ENCODE measurements at places on chromosomes 2 and 18. TPM values are rescaled to one million over a fixed set of nuclear protein-coding genes. Genes with fewer than 3 reads are reported as not detected.

The ALLC gene
- total RNA-seq: not detected

DNA sequence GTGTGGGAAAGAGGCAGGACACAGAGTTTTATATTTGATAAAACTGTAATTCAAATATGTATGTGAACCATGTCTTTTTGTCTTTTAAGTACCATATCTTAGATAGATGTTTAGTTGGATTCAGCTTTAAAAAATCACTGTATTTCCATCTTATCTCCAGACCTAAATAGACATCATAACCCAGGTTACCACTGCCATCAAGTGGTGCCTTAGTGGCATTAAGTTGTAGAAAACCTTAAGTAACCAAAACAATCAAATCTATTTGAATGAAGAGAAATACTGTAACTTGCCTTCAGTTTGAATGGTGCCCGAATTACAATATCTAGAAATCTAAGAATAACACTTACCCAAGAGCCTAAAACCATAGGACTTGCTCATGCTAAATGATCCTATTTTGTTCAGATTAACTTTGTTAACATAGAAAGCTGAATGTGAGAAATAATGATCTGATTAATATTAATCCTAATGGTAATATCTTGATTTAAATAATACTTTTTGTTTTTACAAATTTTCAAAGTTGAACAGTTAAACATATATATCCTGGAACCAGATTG, 92.5 kb upstream of the MAP2 start:
- peak; percentile 32 for DNase-seq

GRCh38 chr2:36459725-36460137, 104.2 kb downstream of the CRIM1 start:
- DNase-seq: no peak

GRCh38 chr2:204340511-204340910, 204.8 kb upstream of the PARD3B start:
- no peak for DNase-seq

DNA sequence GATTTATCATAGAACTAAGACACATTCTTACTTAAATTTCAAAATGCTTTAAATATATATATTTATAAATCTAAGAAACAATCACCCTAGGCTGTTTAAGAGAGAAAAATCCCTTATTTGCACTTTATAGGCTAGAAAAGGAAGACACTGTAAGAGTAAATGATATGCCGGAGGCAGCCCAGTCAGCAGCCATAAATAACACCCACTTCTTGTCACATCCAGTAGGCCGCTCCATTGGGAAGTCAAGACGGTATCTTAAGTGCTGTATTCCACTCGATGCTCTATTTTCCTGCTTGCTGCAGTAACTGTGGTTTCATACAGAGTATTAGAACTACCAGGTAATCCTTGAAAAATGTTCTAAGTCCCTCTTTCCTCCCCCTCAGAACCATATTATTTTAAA, 57.9 kb downstream of the ABCA12 start:
- DNase-seq: no peak

The RAB27B gene
- 3.9 TPM for total RNA-seq

The SERPINB11 gene
- total RNA-seq: not detected

GRCh38 chr2:186187854-186188253, 298.2 kb upstream of the ZC3H15 start:
- no peak for DNase-seq

GRCh38 chr18:22211657-22212056, 42.3 kb downstream of the GATA6 start:
- no peak for DNase-seq

The ALPG gene
- 65.3 TPM for total RNA-seq

DNA sequence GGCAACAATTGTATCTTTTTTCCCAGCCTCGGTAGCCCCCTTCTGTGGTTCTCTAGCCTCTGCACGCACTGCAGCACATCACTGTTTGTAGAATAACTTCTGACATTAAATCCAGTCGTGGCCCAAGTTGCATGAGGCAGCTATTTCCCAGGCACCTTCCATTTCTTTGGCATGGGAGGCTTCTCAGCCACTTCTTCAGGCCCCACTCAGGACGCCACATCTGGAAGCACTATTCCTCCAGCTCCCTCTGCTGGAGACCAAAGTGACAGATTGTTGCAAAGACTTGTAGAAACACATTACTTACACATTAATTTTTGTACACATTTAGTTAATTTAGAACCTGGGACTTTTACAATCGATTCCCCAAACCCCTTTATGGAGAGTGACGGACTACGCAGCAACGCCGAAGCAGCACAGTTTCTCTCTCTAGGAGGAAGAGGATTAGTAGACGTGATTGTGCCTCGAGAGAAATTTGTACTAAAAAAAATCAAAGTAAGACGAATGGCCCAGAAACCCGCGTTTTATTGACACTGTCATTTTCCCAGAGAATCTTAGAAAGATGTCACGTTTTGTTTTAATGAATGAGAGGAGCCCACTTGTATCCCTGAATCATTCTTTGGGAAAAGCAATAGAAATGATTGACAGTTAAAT, 57.8 kb upstream of the RGPD5 start:
- no peak for DNase-seq

DNA sequence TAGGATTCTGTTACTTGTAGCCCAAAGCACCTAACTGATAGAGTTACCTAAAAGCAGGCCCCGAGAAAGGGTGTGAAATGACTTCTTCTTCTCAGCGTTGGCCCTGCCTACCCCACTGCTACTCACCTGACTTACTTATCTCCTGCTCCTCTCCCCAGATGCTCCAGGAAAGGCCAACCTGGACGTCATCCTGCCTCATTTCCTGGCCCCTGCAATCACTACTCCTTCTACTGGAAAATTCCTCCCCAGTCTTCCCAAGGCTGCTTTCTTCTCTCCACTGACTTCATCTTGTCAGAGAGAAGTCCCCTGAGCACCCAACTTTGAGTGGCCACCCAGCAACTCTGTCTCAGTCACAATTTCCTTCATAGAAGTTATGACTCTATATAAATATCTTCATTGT, 63.4 kb upstream of the KLF7 start:
- no peak for DNase-seq

- no peak for DNase-seq
Measured at GRCh38 chr2:160336635-160337034, 136.6 kb upstream of the ITGB6 start.

DNA sequence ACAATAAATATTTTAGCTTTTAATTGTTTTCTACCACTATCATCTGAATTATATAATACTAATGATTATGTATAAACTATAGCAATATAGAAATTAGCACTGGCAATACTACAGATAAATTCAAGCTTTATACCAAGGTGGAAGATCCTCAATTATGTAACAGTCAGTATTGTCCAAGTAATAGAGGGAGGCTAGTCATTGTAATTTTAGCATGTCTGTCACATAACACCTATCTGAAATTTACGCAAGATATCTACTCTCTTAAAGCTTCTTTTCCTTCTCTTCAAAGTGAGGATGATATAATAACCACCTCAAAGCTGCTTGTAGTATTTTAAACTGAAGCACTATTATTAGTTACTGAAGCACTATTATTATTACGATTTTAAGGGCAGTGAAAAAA, 12.2 kb downstream of the KCNJ3 start:
- DNase-seq: no peak

The RNU2-63P gene
- total RNA-seq: 14.0 TPM

DNA sequence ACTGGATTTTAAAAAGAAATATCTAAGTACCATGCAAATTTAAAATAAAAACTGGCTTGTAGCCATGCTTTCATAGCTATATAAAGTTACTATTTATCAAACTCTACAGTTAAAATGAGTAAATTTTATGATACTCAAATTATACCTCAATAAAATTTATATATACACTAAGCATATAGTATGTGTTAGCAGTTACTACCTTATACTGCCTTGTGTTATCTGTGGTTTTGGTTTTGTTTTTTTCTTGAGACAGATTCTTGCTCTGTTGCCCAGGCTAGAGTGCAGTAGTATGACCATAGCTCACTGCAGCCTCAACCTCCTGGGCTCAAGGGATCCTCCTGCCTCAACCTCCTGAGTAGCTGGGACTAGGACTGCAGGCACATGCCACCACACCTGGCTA, 342.1 kb downstream of the KIAA1328 start:
- DNase-seq: no peak

Measured in Panc1 (cell line).